ENCODE measurements at places on chromosomes 7 and 10. TPM values are rescaled to one million over a fixed set of nuclear protein-coding genes. Genes with fewer than 3 reads are reported as not detected.

GRCh38 chr7:10706875-10707493 lies 266.7 kb upstream of the PHF14 start:
- no peaks in the 10 kb centered on the region for H3K4me1 ChIP-seq
- DNase-seq: no peak
- H3K4me3 ChIP-seq: no peak overlapping the region
- H3K27ac ChIP-seq: no peak overlapping the region
- no peaks in the 10 kb centered on the region for H3K27me3 ChIP-seq
- H3K36me3 ChIP-seq: no peaks in the 10 kb centered on the region

GRCh38 chr7:47934831-47935230 lies 13.4 kb downstream of the PKD1L1 start:
- H3K36me3 ChIP-seq: no peaks in the 10 kb centered on the region
- no peak overlapping the region for H3K4me3 ChIP-seq
- no peaks in the 10 kb centered on the region for H3K27me3 ChIP-seq

Gene ZNF735
- total RNA-seq: not detected

GRCh38 chr10:7048061-7048460 lies 362.8 kb downstream of the SFMBT2 start:
- no peak for DNase-seq

DNA sequence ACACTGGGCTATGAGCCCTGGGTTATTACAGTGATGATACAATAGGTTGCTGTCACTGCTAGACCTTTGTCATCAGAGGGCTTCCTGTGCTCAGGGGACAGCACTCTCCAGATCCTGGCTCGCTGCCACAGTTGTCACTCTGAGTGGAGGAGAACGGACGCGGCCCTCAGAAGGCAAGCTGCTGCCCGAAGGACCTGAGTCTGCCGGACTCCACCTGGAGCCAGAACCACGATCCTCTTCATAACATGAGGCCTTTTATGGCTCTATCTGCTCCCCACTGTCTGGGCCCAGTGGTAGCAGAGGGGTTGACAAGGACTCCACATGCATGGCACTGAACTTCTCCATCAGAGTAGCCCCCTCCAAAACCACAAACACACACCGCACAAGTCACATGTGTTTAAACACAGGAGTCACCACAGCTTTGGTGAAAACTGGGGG lies 94.7 kb upstream of the EFCAB10 start:
- DNase-seq: no peak
- no peaks in the 10 kb centered on the region for H3K36me3 ChIP-seq
- no peak overlapping the region for H3K27ac ChIP-seq
- no peak overlapping the region for H3K4me3 ChIP-seq
- peaks cover 4% of the 10 kb centered on the region for H3K4me1 ChIP-seq

DNA sequence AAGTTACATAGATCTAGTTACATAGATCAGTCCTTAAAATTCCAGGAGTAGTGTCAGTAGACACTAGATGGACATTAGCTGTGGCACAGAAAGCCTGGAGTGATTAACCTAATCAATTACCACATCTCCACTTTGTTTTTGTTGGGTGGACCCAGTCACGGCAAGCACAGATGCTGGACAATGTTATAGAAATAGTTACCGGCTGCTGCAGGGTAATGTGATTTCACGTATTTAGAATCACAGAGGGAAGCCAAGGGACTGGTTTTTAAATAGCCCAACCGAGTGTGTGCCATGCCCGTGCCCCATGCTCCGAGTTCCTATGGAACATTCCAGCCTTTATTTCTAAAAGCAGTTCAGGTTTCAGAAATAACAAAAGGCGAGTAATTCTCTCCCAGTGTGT lies 2.8 kb downstream of the LGI1 start:
- peaks cover 32% of the 10 kb centered on the region for H3K4me1 ChIP-seq
- peak overlapping the region; percentile 28 for H3K4me3 ChIP-seq
- H3K27me3 ChIP-seq: no peaks in the 10 kb centered on the region
- no peak for DNase-seq
- H3K36me3 ChIP-seq: no peaks in the 10 kb centered on the region
- peak overlapping the region; percentile 31 for H3K27ac ChIP-seq

DNA sequence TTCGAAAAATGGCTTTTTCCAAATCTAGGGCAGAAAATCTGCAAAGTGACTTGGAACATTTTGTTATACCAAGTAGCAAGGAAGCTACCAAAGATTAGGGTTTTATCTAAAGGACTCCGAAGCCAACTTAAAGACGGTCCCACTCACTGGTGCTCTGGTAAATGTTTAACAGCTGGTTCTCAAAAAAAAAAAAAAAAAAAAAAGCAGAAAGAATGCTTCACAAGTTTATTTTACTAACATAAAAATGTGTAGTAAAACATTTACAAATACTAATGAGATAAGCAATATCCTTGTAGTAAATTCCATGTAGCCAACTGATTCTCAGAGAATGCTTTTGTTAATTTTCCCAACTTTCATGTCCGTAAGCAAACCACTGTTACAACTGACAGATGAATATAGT lies 38.4 kb downstream of the TAF3 start:
- H3K27me3 ChIP-seq: no peaks in the 10 kb centered on the region
- H3K36me3 ChIP-seq: no peaks in the 10 kb centered on the region
- H3K27ac ChIP-seq: no peak overlapping the region
- no peak overlapping the region for H3K4me3 ChIP-seq
- DNase-seq: no peak

GRCh38 chr7:43779045-43779812 lies 20.7 kb downstream of the BLVRA start:
- no peak overlapping the region for H3K4me3 ChIP-seq
- no peak overlapping the region for H3K27ac ChIP-seq
- no peak for DNase-seq
- H3K4me1 ChIP-seq: no peaks in the 10 kb centered on the region
- no peaks in the 10 kb centered on the region for H3K27me3 ChIP-seq
- H3K36me3 ChIP-seq: no peaks in the 10 kb centered on the region

GRCh38 chr10:35391153-35391953 lies 55.0 kb downstream of the CCNY start:
- peak overlapping the region; percentile 36 for H3K27ac ChIP-seq
- H3K4me1 ChIP-seq: peaks cover 23% of the 10 kb centered on the region
- no peak for DNase-seq
- no peak overlapping the region for H3K4me3 ChIP-seq
- no peaks in the 10 kb centered on the region for H3K27me3 ChIP-seq

Gene NPFFR1
- 0.14 TPM for total RNA-seq

DNA sequence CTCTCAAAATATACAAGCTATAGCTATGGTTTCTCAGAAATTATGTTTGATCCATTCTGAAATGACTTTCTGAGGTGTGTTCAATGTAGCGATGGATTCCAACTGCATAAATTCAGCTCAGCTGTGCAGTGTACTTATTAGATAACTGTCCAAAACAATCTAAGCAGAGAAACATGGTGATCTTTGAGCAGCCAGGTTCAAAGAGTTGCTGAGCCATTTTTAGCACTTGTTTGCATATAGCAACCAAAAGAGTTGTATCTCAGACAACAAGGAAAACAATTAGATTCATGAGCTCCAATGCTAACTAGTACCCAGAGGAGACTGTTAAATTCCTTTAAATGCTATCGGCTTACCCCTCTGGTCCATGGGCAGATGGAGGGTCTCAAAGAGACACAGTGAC lies 15.9 kb upstream of the KCNIP2 start:
- H3K36me3 ChIP-seq: peaks cover 2% of the 10 kb centered on the region
- H3K27ac ChIP-seq: no peak overlapping the region
- no peak overlapping the region for H3K4me3 ChIP-seq
- no peaks in the 10 kb centered on the region for H3K27me3 ChIP-seq
- H3K4me1 ChIP-seq: no peaks in the 10 kb centered on the region

GRCh38 chr10:95246582-95247051 lies 44.2 kb downstream of the PDLIM1 start:
- H3K36me3 ChIP-seq: peaks cover 23% of the 10 kb centered on the region
- peaks cover 50% of the 10 kb centered on the region for H3K4me1 ChIP-seq
- H3K27me3 ChIP-seq: no peaks in the 10 kb centered on the region
- peak overlapping the region; percentile 81 for H3K27ac ChIP-seq
- H3K4me3 ChIP-seq: no peak overlapping the region

GRCh38 chr10:71968553-71969474 lies 4.6 kb downstream of the CHST3 start:
- H3K27me3 ChIP-seq: no peaks in the 10 kb centered on the region
- DNase-seq: no peak
- H3K27ac ChIP-seq: peak overlapping the region; percentile 92

DNA sequence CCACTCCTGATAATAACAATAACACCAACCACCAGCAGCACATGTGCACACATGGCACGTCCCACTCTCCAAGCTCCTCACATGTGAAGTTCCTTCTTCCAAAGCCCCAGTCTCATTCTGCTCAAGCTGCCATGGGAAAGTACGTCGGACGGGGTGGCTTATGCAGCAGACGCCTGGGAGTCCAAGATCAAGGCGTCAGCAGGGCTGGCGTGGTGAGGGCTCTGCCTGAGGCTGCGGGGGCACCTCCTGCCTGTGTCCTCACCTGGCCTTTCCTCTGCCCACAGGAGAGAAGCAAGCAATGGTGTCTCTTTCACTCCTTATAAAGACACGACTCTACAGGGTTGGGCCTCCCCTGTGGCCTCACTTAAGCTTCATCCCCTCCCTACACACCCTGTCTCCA lies 68.8 kb upstream of the INSIG1 start:
- no peak for DNase-seq
- no peaks in the 10 kb centered on the region for H3K4me1 ChIP-seq
- no peak overlapping the region for H3K4me3 ChIP-seq
- no peaks in the 10 kb centered on the region for H3K36me3 ChIP-seq
- H3K27me3 ChIP-seq: no peaks in the 10 kb centered on the region

- H3K36me3 ChIP-seq: no peaks in the 10 kb centered on the region
- no peak for DNase-seq
- H3K4me1 ChIP-seq: no peaks in the 10 kb centered on the region
- H3K4me3 ChIP-seq: no peak overlapping the region
Measured at GRCh38 chr7:125848157-125848556, 918.5 kb upstream of the POT1 start.

DNA sequence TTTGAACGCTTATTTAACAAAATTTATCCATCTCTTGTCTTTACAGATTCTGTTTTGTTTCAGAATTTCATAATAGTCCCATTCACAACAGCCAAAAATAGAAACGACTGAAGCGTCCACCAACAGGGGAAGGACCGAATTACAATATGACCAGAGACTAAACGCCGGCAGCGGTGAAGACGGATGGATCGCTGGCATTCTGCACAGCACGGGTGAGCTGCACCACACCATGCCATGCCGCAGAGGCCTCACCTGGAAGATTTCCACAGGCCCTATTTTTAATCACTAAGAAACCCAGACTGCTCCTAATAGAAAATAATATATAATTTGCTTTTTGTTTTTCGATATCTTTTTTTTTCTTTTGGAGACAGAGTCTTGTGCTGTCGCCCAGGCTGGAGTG lies 91.0 kb downstream of the ELFN1 start:
- H3K27ac ChIP-seq: no peak overlapping the region
- no peak overlapping the region for H3K4me3 ChIP-seq
- no peaks in the 10 kb centered on the region for H3K36me3 ChIP-seq
- no peaks in the 10 kb centered on the region for H3K27me3 ChIP-seq

- no peaks in the 10 kb centered on the region for H3K27me3 ChIP-seq
- no peak overlapping the region for H3K27ac ChIP-seq
- no peaks in the 10 kb centered on the region for H3K4me1 ChIP-seq
- DNase-seq: no peak
- H3K36me3 ChIP-seq: no peaks in the 10 kb centered on the region
- no peak overlapping the region for H3K4me3 ChIP-seq
Measured at GRCh38 chr10:62618576-62619412, 185.7 kb upstream of the ADO start.

GRCh38 chr7:51230723-51231122 lies 85.9 kb downstream of the COBL start:
- H3K4me1 ChIP-seq: no peaks in the 10 kb centered on the region
- no peak overlapping the region for H3K27ac ChIP-seq
- no peak overlapping the region for H3K4me3 ChIP-seq
- no peaks in the 10 kb centered on the region for H3K27me3 ChIP-seq
- no peaks in the 10 kb centered on the region for H3K36me3 ChIP-seq

Gene TSPAN13
- 6.4 TPM for total RNA-seq

DNA sequence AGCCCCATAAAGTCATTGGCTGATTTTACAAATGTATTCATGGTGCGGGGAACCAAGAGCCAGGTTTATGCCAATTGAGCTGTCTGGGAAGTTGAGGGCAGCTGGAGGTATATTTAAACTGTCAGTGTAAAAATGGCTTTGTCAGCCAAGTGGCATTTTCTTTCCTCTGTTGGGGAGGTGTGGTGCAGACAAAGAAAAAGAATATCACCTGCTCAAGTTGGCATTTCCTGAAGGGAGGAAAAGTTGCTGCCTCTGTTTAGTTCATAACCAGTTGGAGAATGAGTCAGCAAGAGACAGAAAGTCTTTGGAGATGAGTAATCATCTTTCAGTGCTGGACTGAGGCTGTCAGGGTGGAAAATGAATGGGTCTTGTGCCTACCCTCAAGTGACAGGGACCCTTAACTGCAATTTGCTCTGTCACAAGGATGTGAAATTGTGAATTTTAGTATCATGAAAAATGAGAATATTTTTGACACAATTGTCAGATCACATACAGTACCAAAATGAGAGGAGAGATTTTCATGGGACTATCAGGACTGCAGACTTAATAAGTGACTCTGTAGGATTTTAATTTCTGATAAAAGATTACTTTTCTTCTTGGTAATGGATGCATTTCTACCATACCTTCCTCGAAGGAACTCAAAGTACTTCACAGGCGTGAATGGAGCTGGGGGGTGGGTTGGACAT lies 137.3 kb downstream of the ANLN start:
- no peaks in the 10 kb centered on the region for H3K4me1 ChIP-seq
- H3K36me3 ChIP-seq: no peaks in the 10 kb centered on the region
- H3K4me3 ChIP-seq: no peak overlapping the region
- no peak for DNase-seq

Gene ATE1
- total RNA-seq: 14.8 TPM

DNA sequence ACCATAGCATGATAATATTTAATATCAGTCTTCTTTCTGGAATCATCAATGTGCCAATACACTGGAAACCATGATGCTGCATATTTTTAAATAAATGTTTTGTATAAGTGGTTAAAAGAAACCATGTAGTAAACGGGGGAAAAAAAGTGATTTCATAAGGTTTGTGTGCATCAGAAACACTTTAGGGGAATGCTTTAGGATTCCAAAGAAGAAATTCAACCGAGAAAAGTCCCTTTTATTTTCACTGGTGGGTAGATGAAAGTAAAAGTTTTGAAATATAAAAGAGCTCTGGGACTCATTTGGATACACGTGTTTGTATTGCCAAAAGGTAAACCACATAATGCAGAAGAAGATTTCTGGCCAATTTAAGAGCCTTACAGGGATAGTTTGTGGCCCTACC lies 11.9 kb upstream of the MACC1 start:
- H3K36me3 ChIP-seq: no peaks in the 10 kb centered on the region
- H3K4me1 ChIP-seq: no peaks in the 10 kb centered on the region
- DNase-seq: no peak
- H3K27ac ChIP-seq: no peak overlapping the region

GRCh38 chr7:87359366-87359765 lies 13.9 kb downstream of the CROT start:
- no peaks in the 10 kb centered on the region for H3K27me3 ChIP-seq
- H3K4me3 ChIP-seq: no peak overlapping the region
- H3K4me1 ChIP-seq: no peaks in the 10 kb centered on the region
- no peak for DNase-seq

GRCh38 chr10:45417746-45418145 lies 43.7 kb downstream of the ALOX5 start:
- H3K4me3 ChIP-seq: no peak overlapping the region
- H3K27ac ChIP-seq: no peak overlapping the region
- peaks cover 10% of the 10 kb centered on the region for H3K4me1 ChIP-seq
- no peak for DNase-seq
- H3K27me3 ChIP-seq: no peaks in the 10 kb centered on the region

Gene SAP25
- 0.81 TPM for total RNA-seq

Gene IRF5
- total RNA-seq: 25.0 TPM

Gene LMTK2
- total RNA-seq: 17.1 TPM

GRCh38 chr7:40945788-40946187 lies 757.1 kb downstream of the INHBA start:
- no peak for DNase-seq
- no peak overlapping the region for H3K27ac ChIP-seq
- no peak overlapping the region for H3K4me3 ChIP-seq
- no peaks in the 10 kb centered on the region for H3K4me1 ChIP-seq
- H3K36me3 ChIP-seq: no peaks in the 10 kb centered on the region

Data from thoracic aorta (tissue), 2 donors.